Activated CD4-positive, alpha-beta T cell treated with anti-CD3 and anti-CD28 coated beads, Interleukin-2, amount 10 ng/mL, durations not matched to agents 7 days and 5 days (primary cell): ENCODE measurements at places on chromosomes 7 and 10. TPM values are rescaled to one million over a fixed set of nuclear protein-coding genes. Genes with fewer than 3 reads are reported as not detected.

DNA sequence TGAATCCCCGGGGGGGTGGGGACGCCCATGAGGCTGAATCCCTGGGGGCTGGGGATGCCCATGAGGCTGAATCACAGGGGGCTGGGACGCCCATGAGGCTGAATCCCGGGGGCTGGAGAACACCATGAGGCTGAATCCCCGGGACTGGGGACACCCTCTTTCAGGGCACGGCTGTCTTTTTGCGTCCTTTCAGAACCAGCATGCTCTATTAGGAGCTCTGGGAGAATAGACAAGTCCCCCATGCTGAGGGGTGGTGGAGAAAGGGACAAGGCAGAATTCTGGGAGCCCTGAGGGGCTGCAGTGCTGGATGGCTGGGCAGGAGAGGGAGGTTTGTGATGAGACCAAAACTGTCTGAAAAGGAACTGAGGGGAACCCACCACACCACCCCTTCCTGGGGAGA is 257.3 kb upstream of the TCERG1L start:
- DNase-seq: no peak
- no peak overlapping the region for H3K4me3 ChIP-seq
- H3K36me3 ChIP-seq: no peaks in the 10 kb centered on the region
- no peak overlapping the region for H3K27ac ChIP-seq
- no peaks in the 10 kb centered on the region for H3K4me1 ChIP-seq

GRCh38 chr7:21011153-21011552 is 224.5 kb upstream of the SP8 start:
- no peaks in the 10 kb centered on the region for H3K36me3 ChIP-seq
- H3K4me3 ChIP-seq: no peak overlapping the region
- H3K4me1 ChIP-seq: no peaks in the 10 kb centered on the region
- no peak overlapping the region for H3K27ac ChIP-seq
- no peaks in the 10 kb centered on the region for H3K27me3 ChIP-seq

- H3K4me1 ChIP-seq: peaks cover 2% of the 10 kb centered on the region
- no peak for DNase-seq
- no peaks in the 10 kb centered on the region for H3K27me3 ChIP-seq
- no peak overlapping the region for H3K27ac ChIP-seq
Measured at GRCh38 chr10:113872139-113873030, 17.9 kb downstream of the NHLRC2 start.

DNA sequence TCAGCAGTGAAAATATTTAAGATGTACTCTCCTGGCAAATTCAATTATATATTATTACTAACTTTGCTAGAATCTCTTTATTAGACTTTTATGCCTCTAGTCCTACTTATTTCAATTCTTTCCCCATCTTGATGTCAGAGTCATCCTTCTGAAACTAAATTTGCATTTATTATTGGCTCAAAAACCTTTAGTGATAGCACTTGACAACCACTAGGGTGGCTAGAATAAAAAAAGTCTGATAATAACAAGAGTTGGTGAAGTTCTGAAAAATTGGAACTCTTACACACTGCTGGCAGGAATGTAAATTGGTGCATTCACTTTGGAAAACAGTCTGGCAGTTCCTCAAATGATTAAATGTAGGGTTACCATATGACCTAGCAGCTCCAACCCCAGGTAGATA is 73.8 kb downstream of the LSMEM1 start:
- no peak for DNase-seq
- H3K27ac ChIP-seq: no peak overlapping the region
- H3K4me3 ChIP-seq: no peak overlapping the region
- peaks cover 14% of the 10 kb centered on the region for H3K4me1 ChIP-seq
- no peaks in the 10 kb centered on the region for H3K36me3 ChIP-seq

DNA sequence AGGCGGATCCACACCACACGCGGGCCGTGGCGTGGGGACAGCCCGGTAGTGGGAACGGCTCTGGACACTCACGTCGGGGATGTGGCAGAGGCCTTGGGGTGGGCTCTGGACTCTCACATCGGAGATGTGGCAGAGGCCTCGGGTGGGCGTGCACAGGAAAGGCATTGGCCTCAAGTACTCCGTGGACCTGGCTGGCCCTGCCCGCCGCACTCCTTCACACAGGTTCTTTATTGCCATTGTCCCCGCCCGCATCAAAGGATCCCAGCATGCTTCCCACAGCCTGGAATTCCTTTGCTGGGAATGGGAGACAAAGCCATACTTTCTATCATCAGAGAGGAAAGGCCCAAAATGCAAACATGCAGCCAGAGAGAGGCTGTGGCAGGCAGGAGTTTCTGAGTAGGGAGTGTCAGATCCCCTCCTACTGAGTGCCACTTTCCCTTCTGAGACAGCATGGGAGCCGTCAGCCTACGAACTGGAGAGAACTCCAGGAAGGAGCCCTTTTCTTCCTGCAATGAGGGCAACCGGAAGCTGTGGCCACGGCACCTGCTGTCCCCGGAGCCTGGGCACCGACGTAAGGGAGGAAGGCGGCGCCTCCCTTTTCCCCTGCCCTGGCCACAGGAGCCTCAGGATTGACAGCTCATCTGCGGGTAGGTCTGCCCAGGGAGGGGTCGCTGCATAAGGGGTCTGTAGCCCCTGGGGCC is 51.5 kb downstream of the RBM17 start:
- peak overlapping the region; percentile 85 for H3K27ac ChIP-seq
- peaks cover 67% of the 10 kb centered on the region for H3K4me1 ChIP-seq
- peaks cover 4% of the 10 kb centered on the region for H3K27me3 ChIP-seq
- no peaks in the 10 kb centered on the region for H3K36me3 ChIP-seq
- H3K4me3 ChIP-seq: peak overlapping the region; percentile 65
- peak; percentile 59 for DNase-seq

DNA sequence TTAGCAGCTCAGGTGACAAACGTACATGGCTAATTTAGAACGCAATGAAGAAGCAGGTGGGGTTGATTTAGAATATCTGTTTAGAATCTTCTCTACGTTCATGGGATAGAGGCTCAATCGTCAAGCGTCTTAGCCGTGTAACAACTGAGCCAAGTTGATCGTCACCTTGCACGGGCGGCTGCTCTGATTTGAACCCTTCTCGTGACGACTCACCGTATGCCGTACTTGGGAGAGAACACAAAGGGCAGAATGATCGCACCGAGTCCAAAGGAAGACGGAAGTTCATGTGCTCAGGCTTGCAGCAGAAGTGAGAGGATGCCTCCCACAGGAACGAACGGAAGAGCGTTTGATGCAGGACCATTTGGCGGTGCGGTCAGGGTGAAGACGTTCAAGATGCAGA is 108.3 kb upstream of the TCERG1L start:
- no peak overlapping the region for H3K27ac ChIP-seq
- H3K36me3 ChIP-seq: no peaks in the 10 kb centered on the region
- no peak for DNase-seq
- H3K4me1 ChIP-seq: no peaks in the 10 kb centered on the region
- no peak overlapping the region for H3K4me3 ChIP-seq

- no peaks in the 10 kb centered on the region for H3K4me1 ChIP-seq
- no peak overlapping the region for H3K4me3 ChIP-seq
- H3K27ac ChIP-seq: no peak overlapping the region
- no peaks in the 10 kb centered on the region for H3K36me3 ChIP-seq
- DNase-seq: no peak
- H3K27me3 ChIP-seq: no peaks in the 10 kb centered on the region
Measured at GRCh38 chr7:31443457-31443856, 70.4 kb upstream of the ITPRID1 start.

The VIPR2 gene
- not detected for total RNA-seq
